WTC11 (cell line): ENCODE measurements at places on chromosomes 13 and 19.
A peak's percentile ranks its signal among the peaks of the same experiment; 100 is the strongest.

- DNase-seq: no peak
- no peaks in the 10 kb centered on the region for H3K36me3 ChIP-seq
- H3K27me3 ChIP-seq: no peaks in the 10 kb centered on the region
- peaks cover 2% of the 10 kb centered on the region for H3K4me1 ChIP-seq
Measured at GRCh38 chr13:66546534-66547379, 683.4 kb downstream of the PCDH9 start.

GRCh38 chr13:26509491-26509890, 48.0 kb upstream of the WASF3 start:
- peaks cover 7% of the 10 kb centered on the region for H3K4me1 ChIP-seq
- H3K4me3 ChIP-seq: no peak overlapping the region
- H3K36me3 ChIP-seq: peaks cover 35% of the 10 kb centered on the region
- no peak overlapping the region for H3K27ac ChIP-seq
- DNase-seq: no peak

DNA sequence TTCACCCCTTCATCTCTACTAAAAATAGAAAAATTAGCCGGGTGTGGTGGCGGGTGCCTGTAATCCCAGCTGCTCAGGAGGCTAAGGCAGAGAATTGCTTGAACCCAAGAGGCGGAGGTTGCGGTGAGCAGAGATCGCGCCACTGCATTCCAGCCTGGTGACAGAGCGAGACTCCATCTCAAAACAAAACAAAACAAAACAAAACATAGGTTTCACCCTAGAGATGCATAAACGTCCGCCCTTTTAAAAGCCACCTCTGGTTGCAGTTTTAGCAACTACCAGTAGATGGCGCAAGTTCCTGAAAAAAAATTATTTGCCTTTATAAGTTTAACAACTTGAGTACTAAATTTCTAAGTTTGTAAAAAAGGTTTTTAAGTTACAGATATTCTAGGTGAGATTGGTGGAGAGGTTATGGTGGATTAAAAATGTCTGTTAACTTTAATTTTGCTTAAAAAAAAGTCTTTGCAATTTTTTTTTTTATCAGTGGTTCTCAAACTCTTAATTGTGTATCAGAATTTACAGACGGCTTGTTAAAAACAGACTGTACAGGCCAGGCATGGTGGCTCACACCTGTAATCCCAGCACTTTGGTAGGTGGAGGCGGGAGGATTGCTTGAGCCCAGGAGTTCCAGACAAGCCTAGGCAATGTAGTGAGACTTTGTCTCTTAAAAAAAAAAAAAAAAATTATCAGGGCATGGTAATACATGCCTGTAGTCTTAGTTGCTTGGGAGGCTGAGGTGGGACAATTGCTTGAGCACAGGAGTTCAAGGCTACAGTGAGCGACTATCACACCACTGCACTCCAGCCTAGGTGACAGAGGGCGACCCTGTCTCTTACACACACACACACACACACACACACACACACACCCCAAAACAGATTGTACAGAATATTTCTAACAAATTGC, 42.1 kb downstream of the NAA16 start:
- no peaks in the 10 kb centered on the region; the same call in 1 of the 2 replicates for H3K4me1 ChIP-seq
- H3K27ac ChIP-seq: peak overlapping the region; percentile 90; the same call in 1 of the 2 replicates
- no peak overlapping the region for H3K4me3 ChIP-seq
- no peak for DNase-seq

GRCh38 chr13:48621056-48621455, 32.7 kb upstream of the CYSLTR2 start:
- H3K27me3 ChIP-seq: peaks cover 3% of the 10 kb centered on the region; the same call in 1 of the 2 replicates
- H3K4me3 ChIP-seq: no peak overlapping the region
- no peak overlapping the region for H3K27ac ChIP-seq
- no peak for DNase-seq

DNA sequence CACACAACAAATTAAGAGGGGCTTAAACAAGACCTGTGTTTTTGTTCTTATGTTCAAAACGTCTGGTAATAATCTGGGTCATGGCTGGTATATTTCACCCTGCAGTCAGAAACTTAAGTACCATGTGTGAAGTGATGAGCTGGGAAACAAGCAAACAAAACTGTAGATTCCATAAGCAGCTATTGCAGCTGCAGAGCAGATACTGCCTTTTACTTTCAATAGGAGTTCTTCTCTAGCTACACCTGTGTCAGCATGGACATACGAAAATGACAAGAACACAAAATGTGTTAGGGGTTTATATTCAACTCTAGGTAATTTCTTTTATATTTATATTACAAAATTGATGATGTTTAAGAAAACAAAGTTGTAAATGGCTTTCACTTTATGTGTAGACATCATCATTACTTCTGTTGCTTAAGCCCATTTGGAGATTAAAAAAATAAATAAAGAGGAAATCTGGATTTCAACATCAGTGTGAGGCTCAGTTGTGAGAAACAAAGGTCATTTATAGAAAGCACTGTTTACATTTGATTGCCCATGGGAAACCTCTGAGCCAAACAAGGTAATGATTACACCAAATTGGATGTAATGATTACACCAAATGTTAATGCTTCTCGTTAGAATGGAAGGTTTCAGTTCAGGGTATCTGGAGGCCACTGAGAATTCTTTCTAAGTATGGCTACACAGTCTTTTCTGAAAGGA, 451.0 kb upstream of the SLC10A2 start:
- no peaks in the 10 kb centered on the region for H3K27me3 ChIP-seq
- no peak overlapping the region for H3K4me3 ChIP-seq
- no peaks in the 10 kb centered on the region for H3K36me3 ChIP-seq
- DNase-seq: no peak
- no peak overlapping the region for H3K27ac ChIP-seq

GRCh38 chr13:74773248-74773647, 639.0 kb upstream of the KLF12 start:
- no peak overlapping the region for H3K27ac ChIP-seq
- no peak for DNase-seq
- peaks cover 21% of the 10 kb centered on the region for H3K4me1 ChIP-seq
- no peaks in the 10 kb centered on the region for H3K27me3 ChIP-seq

DNA sequence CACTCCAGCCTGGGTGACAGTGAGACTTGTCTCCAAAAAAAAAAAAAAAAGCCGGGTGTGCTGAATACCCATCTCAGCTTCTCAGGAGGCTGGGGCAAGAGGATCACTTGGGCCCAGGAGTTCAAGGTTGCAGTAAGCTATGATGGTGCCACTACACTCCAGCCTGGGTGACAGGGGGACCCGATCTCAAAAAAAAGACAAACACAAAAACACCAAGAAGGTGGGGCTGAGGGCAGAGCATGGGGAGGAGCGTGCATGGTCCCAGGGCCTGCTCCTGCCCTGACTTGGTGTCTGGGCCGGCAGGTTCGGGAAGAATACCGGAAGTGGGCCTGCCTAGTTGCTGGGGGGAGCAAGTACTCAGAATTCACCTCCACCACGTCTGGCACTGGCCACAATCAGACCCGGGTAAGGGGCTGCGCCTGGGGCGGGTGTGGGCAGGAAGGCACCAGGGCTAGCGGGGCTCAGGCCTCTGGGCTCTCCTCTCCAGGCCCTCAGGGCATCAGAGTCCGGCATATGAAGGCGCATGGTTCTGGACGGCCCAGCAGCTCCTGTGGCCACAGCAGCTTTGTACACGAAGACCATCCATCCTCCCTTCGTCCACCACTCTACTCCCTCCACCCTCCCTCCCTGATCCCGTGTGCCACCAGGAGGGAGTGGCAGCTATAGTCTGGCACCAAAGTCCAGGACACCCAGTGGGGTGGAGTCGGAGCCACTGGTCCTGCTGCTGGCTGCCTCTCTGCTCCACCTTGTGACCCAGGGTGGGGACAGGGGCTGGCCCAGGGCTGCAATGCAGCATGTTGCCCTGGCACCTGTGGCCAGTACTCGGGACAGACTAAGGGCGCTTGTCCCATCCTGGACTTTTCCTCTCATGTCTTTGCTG, 11.3 kb downstream of the DDX39A start:
- DNase-seq: no peak
- H3K27me3 ChIP-seq: no peaks in the 10 kb centered on the region
- H3K36me3 ChIP-seq: peaks cover 43% of the 10 kb centered on the region
- no peak overlapping the region for H3K27ac ChIP-seq
- H3K4me3 ChIP-seq: no peak overlapping the region

DNA sequence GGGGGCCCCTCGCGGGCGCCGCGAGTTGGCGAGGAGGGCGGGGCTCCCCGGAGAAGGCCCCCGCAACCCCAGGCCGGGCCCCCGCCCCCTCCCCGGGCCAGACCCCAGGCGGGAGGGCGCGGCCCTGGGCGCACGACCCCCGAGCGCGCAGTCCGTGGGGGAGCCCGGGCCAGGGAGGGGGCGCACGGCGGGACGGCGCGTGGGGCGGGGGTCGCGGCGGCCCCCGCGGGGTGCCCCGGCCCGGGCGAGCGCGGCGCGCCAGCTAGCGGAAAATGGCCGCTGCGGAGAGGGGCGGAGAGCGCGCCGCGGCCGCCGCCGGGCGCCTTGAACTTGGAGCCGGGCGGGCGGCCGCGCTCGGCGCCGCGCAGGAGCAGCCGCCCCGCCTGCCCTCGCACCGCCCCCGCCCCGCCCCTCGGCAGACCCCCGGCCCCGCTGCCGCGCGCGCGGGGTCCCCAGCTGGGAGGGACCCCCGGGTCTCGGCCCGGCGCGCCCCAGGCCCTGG, 6.4 kb upstream of the NFIC start:
- DNase-seq: no peak
- H3K27ac ChIP-seq: no peak overlapping the region
- no peak overlapping the region for H3K4me3 ChIP-seq
- peaks cover 24% of the 10 kb centered on the region for H3K4me1 ChIP-seq
- peaks cover 89% of the 10 kb centered on the region for H3K27me3 ChIP-seq
